ENCODE measurements at places on chromosomes 13 and 19.

GRCh38 chr13:95023405-95023804 lies 277.8 kb downstream of the ABCC4 start:
- DNase-seq, result no peak

- no peak for DNase-seq
Observed at GRCh38 chr13:47553329-47553977, 447.6 kb downstream of the SUCLA2 start.

- DNase-seq, result no peak
Observed at GRCh38 chr19:14346279-14346678, 35.0 kb upstream of the ADGRE5 start.

- no peak for DNase-seq
Observed at GRCh38 chr13:93183302-93183701, 43.3 kb upstream of the GPC6 start.

DNA sequence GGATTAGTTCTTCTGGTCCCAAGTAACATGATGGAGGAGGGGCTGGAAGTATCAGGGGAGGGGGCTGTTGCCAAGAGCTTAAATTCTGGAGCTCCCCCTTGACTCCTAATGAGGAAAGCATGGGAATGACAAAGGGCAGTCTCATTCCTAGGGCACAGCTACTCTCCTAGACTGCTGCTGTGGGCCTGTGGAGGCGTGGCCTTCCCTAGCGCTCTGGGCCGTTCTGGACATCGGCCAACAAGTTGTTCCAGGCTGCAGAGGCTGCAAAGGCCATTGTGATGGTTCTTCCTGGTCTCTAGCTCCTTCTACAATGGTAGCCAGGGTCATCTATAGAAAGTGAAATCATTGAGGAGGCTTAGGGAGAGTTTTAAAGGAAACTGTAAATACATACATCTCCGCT lies 916.6 kb downstream of the DIAPH3 start:
- DNase-seq, result no peak

DNA sequence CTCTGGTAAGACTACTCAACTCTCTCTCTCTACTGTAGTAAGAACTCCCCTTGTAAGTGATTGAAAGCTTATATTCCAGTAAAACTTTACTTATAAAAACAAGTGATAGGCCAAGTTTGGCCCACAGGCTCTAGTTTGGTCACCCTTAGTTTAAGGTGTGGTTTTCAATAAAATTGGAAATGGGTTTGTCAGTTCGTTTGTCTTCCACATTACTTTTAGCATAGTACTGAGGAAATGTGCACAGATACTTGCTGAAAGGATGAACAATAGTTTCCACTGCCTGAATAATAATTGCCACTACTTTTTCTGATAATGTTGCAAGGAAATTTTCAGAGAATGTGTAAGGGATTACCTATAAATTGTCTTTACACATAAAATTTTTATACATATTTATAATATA lies 54.5 kb downstream of the LMO7 start:
- DNase-seq, result no peak

GRCh38 chr13:113050734-113051431 lies 54.7 kb upstream of the F7 start:
- DNase-seq, result peak; percentile 48

GRCh38 chr19:56687031-56687430 lies 15.5 kb upstream of the ZNF835 start:
- DNase-seq, result no peak

- DNase-seq, result no peak
Observed at GRCh38 chr13:112903071-112903577, 65.9 kb upstream of the MCF2L start.

- no peak for DNase-seq
Observed at GRCh38 chr19:35717665-35718344, at the start of gene KMT2B. TSS of gene KMT2B (plus strand) at chr19:35718003. CDS start at chr19:35718019, 16 bp downstream.

DNA sequence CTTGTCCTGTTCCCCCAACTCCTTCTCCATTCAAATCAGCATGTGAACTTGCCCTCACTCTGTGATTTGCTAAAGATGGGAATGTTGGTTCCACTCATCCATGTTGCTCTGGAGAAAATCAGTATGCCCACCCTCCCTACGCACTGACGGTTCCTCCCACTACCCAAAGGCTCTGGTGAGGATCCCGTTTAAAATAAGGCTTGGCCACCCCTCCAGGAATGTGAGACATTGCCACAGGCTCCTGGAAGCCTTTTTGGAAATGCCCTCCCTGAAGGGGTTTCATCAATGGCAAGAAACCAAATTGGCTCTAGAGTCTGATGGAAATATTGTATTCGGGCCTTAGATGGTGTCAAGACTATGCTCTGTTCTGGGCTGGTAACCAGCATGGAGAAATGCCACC lies 187.3 kb downstream of the USP12 start:
- DNase-seq, result no peak

DNA sequence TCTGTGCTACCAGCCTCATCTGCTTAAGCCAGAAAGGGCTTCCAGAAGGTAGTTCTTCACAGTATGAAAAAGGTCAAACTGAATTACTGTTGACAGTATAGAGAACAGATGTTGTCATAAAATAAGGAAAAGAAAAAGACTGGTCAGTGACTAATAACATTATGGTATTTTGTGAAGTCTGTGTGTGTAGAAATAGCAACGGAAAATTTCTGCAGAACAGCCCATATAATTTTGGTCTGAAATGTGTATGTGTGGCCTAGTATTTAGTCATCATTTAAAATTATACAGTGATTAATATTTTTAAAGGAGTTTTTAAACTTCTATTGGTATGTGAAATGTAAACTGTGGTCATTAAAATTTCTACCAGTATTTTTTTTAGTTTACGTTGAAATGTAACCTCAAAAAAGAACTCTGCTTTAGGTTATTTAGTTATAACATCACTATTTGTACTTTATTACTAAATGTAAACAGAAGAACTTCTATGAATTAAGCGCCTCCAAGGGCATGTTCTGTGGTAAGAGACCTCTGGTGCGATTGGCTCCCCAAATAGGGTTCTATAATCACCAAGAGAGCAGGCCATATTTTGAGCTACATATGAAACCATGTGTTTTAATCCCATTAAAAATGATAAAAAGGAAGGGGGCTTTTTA lies 3.3 kb upstream of the GPR183 start:
- DNase-seq, result no peak

GRCh38 chr13:77465603-77466195 lies 69.8 kb upstream of the SCEL start:
- DNase-seq, result no peak

DNA sequence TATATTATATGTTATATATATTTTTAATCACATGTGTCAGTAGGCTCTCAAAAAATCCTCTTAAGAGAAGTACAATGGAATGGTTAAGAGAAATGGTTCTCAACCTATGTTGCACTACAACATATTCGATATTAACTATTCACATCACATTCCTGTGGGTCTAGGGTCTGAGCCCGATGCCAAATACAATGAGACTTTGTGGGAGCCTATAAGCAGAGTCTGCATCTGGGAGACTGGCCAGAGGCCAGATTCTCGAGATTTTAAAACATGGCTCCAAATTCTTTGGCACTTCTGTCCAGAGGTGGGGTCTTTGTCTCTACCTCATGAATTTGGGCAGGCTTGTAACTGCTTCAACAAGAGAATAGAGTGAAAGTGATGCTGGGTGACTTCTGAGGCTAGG lies 79.4 kb upstream of the NBEA start:
- no peak for DNase-seq

- DNase-seq, result no peak
Observed at GRCh38 chr19:36409841-36410240, 8.6 kb downstream of the ZFP82 start.

- peak; percentile 76 for DNase-seq
Observed at GRCh38 chr13:114110091-114110829, 22.2 kb downstream of the RASA3 start.

DNA sequence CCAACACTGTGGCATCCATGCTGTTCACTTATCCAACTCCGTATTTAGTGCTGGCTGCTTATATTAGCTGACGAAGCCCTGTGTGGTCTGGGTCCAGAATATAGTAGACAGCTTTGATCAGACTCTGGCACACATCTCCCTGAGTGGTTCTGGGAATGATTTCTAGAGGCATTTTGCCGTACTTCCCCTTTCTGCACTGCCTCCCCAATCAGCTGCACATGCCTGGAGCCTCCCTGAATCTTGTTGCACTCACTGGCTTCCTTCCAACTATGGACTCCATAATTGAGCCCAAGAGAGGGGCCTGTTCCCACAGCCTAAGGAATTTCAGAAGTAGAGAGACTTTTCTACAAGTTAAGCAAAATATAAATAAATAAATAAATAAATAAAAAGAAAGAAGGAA lies 30.4 kb upstream of the PCDH8 start:
- no peak for DNase-seq

GRCh38 chr13:89923736-89924135 lies 1423.8 kb upstream of the MIR17HG start:
- DNase-seq, result no peak

GRCh38 chr19:1067341-1067957 lies 482 bp downstream of the ARHGAP45 start:
- peak; percentile 64 for DNase-seq

DNA sequence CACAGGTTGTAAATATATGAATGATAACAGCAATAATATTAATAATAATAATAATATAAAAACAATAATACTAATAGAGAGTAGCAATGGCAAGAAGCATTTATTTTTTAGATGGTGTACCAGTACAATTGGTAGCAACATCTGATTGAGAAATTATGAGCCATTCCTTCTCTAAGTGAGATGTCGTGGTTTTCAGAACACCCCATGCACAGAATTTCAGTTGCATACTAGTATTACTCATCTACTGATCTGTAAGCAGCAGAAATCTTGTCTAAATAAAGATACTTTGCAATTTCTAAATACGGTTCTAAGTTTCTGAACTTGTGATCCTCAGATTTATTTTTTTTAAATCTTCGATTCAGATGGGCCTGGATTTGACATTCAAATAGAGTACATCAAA lies 788.0 kb upstream of the ATXN8OS start:
- no peak for DNase-seq

DNA sequence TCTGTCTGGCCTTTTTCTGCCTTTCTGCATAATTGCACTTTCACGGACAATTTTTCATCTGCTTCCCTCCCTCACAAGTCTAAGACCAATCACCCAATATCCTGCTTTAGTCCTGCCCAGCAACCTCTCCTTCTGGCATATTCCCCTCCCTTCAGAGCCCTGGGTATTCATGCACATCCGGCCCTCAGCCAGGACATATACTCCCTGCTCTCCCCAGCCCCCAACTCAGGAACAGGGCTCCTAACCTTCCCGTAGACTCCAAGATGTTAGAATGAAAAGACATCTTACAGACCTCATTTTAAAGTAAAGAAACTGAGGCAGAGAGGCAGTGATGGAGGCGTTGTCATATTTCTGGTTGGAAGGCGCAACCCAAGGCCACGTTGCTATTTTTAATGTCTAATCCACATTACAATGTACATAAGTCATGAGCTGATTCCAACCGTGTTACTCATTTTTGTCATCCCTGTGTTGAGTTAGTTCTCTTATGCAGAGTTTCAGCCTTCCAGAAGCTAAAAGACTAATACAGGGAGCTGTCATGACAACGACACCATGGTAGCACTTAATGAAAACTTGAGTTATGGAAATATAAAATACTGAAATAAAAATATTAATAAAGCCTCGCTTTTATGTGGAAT lies 209.2 kb downstream of the TSHZ3 start:
- DNase-seq, result no peak

DNA sequence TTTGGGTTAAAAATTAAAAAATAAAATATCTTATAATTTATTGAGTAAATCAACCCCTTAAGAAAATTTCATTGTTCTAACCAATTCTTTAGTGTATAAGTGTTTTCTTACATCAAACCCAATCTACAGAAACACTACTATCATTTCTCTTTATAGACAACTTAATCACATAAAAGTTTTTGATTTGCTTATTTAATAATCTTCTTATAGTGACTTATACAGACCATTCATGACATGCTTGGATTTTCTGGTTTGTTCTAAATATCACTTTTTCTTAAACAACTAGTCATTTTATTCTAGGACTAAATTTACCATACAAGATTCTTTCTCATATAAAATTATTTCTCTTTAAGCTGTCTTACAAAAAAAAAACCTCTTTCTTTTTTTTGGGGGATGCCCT lies 27.3 kb upstream of the ZSCAN5A start:
- no peak for DNase-seq

GRCh38 chr13:57787058-57787791 lies 155.7 kb downstream of the PCDH17 start:
- peak; percentile 40 for DNase-seq

GRCh38 chr13:46178821-46179220 lies 3.2 kb downstream of the LCP1 start:
- no peak for DNase-seq

DNA sequence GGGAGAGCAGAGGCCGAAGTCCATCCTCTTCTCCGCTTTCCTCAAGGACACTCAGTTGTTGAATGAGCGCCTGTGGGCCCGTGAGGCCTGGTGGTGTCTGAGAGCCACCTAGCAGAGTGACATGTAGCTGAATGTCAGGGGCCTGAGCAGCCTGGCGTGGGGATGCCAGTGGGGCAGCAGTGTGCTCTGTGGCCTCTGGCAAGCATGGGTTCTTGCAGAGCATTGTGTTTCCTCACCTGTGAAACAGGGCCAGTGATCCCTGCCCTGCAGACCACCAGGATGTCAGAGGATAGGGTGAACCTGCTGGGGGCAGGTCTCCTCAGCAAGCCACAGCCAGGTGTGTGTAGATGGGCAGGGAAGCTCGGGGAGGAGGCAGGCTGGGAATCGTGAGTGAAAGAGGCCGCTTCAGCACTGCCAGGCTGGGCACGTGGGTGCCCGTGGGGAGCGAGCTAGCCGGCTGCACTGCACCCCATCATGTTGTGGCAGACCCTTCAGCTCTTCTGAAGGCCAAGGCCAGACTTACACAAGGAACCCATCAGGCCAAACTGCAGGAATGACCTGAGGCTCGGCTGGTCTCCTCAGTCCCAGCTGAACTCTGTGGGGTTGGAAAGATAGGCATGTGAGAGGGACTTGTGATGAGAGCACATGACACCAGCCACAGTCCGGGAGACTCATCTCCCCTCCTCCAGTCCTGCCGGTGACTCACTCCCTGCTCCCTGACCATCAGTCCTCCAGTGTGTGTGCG lies 5.0 kb downstream of the PPP1R37 start:
- peak; percentile 82 for DNase-seq

GRCh38 chr13:99267927-99268326 lies 9.7 kb upstream of the GPR18 start:
- DNase-seq, result no peak

- DNase-seq, result no peak
Observed at GRCh38 chr19:6564393-6564792, 26.6 kb downstream of the CD70 start.

DNA sequence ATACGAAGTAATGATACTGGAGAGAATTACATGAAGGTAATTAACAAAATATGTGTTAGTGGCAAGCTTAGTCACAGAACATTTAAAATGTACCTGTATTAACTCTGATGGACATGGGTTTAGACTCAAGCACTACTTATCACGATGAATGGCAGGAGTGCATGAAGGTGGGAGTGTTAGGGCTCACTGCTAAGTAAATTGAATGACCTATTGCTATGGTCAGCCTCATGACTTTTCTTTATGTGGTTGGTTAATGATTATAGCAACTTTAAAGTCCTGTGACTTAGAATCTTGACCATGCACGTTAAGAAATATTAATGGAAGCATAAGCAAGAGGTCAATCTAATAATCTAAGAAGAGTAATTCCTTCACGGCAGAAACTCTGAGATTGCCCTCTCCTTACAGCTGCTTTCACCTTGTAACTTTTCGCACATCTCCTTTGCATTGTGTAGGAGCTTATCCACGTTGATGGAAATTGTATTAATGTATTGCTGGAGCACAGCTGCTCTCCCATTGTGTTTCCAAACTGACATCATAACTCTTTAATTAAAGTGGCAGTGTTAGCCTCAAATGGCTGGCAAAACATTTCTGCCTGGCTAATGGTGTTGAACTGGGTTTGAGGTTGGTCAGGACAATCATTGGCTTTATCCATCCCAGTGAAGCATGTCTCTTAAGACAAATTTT lies 114.5 kb downstream of the RXFP2 start:
- DNase-seq, result no peak

Data from suprapubic skin (tissue), 4 donors.